Sigmoid colon (tissue), 7 donors: ENCODE measurements at places on chromosomes 13 and 19. TPM values are rescaled to one million over a fixed set of nuclear protein-coding genes. Genes with fewer than 3 reads are reported as not detected.

DNA sequence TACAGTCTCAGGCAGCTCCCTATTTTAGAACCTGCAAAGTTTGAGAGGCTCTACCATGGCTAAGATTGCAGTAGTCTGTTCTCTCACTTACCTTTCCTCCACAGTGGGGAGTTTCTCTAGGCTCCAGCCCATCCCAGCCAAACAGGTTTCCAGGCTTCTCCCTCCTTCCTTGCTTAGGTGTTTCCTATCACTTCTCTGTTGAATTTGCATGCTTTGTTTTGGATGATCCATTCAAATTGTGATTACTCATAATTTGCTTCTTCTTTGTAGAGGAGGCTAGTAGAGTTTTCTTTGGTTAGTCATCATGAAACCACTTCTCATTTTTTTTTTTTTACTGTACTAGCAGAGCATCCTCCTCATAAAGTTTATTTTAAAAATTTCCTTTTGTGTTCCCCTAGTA, 1242.2 kb upstream of the MIR17HG start:
- no peak for DNase-seq

GRCh38 chr13:35891507-35892441, 239.4 kb downstream of the DCLK1 start:
- DNase-seq, result no peak

- DNase-seq, result no peak
Measured at GRCh38 chr19:31715249-31715945, 366.2 kb upstream of the TSHZ3 start.

- peak; percentile 95 for DNase-seq
Measured at GRCh38 chr13:28138012-28138755, at the start of gene PAN3. TSS of gene PAN3 (plus strand) at chr13:28138545. CDS start at chr13:28138658, 113 bp downstream.

DNA sequence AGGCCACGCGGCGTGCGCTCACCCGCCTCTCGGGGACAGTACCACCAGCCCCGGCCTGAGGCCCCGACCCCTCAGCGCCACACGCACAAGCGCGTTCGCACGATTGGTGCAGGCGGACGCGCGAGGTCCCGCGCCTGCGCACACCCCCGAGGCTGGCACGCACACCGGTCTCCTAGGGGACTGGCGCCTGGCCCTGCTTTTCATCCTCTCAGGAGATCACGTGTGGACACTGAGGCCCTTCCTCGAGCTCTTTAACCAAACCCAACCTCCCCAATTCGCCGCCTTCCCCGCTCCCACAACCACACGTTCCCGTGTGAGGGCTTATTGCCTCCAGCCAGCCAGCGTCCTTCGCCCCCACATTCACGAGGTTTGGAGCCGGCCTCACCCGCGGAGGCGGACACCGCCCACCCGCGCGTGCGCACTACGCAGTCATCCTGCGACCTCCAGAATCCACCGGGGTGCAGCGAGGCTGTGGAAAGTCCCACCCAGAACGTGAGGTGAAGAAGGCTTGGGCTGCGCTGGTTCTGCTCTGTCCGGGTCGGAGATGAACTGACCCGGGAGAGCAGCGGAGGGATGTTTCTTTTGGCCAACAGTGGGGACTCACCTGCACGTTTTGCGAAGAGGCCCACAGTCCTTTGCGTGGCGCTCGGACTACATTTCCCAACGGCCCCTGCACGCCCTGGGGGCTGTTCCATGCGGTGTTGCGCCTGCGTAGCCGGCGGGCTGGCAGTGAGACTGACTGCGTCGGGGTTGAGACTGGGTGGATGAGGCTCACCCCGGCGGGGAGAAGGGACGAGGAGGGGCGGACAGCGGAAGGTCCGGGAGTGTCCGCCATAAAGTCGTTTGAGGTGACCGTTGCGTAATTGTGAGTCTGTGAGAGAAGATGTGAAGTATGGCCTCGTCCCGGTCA, 539 bp upstream of the ZNF667 start:
- DNase-seq, result peak; percentile 96

TNNT1 gene
- not detected for total RNA-seq

DNA sequence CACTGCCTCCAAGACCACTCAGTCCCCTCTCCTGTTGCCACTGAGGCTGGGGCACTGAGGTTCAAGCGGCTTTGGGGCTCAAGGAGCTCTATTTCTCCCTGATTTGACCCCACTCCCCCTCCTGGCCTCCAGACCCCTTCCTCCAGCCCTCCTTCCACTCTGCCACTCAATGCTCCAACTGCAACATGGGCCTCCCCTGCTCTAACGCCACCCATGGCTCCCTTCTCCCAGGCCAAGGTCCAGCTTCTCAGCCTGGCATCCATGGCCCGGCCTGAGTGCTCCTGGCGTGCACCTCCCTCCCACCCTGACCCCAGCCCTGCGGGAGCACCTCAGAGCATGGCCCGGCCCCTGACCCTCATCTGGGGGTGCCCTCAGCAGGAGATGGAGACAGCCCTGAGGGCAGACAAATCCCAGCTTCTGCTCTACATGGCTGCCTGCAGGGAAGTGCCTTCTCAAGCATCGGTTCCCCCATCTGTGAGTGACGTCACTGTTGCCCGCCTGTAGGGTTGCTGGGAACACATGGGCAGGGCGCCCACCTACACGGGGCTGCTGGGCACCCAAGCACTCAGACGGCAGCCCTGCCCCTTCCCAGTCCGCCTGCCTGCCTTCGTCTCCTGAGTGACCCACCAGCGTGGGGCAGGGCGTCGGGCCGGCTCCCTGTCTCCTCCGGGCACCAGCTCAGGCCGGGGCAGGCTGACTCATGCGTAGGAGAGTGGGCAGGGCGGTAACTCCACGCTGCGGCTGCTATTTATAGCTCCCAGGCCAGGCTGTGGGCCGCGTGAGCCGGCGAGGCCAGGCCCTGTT, 1.6 kb upstream of the DIRAS1 start:
- DNase-seq, result peak; percentile 86

XPO4 gene
- 17.8 TPM for total RNA-seq

DNA sequence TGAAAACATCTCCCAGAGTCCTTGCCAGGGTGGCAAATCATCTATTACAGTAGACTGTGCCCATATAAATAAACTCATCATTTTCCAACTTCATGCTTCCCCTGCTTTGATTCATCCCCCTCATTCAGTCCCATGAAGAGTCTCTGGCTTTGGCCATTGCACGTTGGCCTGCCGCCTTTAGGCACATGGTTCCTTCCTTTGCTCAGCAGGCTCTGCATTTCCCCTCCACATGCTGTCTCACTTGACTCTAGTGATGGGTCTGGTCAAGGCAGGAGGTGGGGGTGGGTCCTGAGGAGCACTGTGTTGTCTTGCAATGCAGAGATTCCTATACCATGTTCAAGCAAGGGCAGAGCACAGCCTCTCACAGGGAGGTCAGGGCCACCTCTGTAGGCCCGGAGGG, 48.8 kb upstream of the ARGLU1 start:
- no peak for DNase-seq

NLRP11 gene
- total RNA-seq, result not detected

GRCh38 chr13:32609428-32609827, 23.2 kb downstream of the PDS5B start:
- DNase-seq, result no peak

DNA sequence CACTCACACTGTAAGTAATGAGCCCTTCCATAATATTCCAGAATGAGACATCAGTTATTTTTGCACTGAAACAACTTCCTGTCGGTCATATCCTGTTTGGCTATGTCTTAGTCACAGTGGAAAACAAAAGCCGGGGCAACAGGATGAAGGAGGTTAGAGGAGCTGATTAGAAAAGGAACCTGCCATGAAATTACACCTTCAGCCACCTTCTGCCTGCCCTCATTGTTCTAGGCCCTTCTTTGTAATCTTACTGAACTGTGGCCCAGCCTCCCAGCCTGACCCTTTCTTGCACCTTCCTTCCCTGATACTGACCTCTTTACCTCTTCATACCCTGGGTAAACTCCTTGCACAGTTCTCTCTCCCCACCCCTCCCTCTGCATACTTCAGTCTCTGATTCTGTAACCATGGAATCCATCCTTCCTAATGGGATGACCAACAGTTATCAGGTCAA, 67.3 kb downstream of the DOCK9 start:
- no peak for DNase-seq

DNA sequence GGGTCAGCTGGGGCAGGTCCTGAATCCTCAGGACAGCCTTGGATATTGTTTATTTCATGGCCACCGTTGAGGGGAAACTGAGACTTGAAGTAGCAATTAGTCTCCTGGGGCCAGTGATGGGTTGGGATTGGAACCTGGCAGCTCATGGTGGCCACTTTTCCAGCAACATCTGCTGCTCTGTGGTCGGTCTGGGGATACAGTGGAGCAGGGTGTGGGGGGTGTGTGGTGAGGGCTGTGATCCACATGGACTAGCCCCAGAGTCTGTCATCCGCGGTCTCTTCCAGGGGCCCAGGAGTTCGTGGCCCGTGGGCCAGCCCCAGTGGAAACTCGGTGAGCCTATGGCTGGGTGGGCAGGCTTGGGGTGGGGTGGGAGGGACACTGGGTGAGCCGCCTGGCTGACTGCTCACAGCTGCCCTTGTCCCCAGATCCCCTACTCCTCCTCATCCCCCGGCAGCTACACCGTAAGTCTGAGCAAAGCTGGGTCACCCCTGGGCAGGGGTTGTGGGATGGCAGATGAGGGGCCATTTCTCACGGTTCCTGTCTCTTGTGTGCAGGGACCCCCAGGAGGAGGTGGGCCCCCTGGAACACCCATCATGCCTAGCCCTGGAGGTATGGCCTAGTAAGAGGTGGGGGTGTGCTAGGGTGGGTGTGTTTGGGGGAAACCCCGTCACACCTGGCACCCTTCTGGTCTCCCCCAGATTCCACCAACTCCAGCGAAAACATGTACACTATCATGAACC, 5.5 kb downstream of the ISYNA1 start:
- peak; percentile 66 for DNase-seq

ACP7 gene
- not detected for total RNA-seq

- DNase-seq, result no peak
Measured at GRCh38 chr19:47110521-47111005, 3.0 kb downstream of the ZC3H4 start.

- DNase-seq, result no peak
Measured at GRCh38 chr19:6045108-6045507, 65.2 kb downstream of the RFX2 start.

URI1 gene
- 54.6 TPM for total RNA-seq

CCDC9 gene
- total RNA-seq, result 13.2 TPM

- no peak for DNase-seq
Measured at GRCh38 chr13:110036060-110036459, 249.7 kb upstream of the IRS2 start.

DNA sequence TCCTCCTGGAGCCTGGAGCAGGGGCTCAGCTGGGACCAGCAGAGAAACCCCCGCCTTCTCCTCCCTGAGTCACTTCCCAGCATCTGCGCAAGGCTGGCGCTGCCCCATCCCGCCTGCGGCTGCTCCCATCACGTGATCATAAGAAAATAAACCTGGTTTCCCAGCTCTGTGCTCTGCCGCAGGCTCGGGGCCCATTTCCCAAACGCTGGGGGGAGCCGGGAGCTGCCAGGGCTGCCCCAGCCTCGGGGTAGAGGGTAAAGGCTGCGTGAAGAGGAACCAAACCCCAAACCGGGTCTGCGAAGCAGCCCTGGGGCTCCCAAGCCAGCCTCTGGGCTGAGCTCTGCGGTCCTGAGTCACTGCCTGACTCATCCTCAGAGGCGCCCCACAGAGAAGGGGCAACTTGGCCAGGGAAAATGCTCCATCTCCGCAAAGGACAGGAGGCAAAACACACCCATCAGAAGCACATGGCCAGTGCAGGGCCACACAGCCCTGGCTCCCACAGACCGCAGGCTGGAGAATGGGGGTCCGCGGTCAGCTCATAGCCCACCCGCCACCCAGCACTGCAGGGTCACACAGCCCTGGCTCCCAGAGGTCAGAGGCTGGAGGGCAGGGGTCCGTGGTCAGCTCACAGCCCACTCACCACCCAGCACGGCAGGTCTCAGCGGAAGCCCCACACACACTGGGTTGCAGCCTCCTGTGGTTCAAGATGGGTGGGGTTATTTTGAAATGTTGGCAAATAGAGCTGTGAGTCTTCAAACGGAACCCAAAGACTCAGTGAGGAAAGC, 67.1 kb downstream of the RASA3 start:
- DNase-seq, result peak; percentile 96

DNA sequence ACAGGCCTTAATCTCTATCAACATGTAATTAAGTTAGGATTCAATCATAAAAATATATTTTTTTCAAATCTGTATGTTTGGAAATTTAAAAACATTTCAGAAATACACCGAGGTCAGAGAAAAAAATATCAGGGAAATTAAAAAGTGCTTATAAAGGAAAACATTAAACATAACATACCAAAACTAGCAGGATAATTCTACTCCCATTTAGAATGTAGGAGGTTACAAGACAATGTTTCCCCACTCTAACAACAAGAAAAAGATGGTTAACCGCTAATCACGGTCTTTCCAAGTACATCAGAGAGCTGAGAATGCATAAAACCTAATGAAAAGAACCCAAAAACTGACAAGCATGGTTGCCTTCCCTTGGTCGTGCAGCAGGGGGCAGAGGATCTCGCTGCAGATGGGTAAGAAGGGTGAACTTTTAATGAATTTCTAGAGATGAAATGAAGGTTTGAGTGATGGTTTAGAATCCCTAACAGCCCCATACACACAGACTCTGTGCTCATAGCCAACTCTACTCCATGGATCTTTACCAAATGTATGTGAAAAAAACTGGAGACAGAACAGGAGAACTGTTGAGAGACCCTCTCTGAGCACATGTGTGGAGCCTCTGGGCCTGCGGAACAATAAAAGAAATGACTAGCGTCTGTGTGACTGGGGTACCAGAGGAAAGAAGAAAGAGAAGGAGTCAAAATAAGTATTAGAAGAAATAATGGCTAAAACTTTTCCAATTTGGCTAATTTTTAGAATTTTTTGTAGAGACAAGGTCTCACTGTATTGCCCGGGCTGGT, 51.3 kb upstream of the LSM14A start:
- no peak for DNase-seq
